ENCODE measurements at places on chromosomes 16 and 17. TPM values are rescaled to one million over a fixed set of nuclear protein-coding genes. Genes with fewer than 3 reads are reported as not detected.

- no peaks in the 10 kb centered on the region for H3K4me1 ChIP-seq
- DNase-seq, result no peak
- H3K27me3 ChIP-seq, result no peaks in the 10 kb centered on the region
- H3K27ac ChIP-seq, result no peak overlapping the region
These were observed 201.1 kb upstream of the CDH13 start for GRCh38 chr16:82425661-82426060.

GRCh38 chr17:71057938-71058337 lies 888.6 kb downstream of the KCNJ2 start:
- H3K27me3 ChIP-seq, result no peaks in the 10 kb centered on the region
- no peak overlapping the region for H3K27ac ChIP-seq
- H3K36me3 ChIP-seq, result no peaks in the 10 kb centered on the region
- no peak for DNase-seq
- no peak overlapping the region for H3K4me3 ChIP-seq
- no peaks in the 10 kb centered on the region for H3K4me1 ChIP-seq

OR1A1 gene
- not detected for total RNA-seq

DNA sequence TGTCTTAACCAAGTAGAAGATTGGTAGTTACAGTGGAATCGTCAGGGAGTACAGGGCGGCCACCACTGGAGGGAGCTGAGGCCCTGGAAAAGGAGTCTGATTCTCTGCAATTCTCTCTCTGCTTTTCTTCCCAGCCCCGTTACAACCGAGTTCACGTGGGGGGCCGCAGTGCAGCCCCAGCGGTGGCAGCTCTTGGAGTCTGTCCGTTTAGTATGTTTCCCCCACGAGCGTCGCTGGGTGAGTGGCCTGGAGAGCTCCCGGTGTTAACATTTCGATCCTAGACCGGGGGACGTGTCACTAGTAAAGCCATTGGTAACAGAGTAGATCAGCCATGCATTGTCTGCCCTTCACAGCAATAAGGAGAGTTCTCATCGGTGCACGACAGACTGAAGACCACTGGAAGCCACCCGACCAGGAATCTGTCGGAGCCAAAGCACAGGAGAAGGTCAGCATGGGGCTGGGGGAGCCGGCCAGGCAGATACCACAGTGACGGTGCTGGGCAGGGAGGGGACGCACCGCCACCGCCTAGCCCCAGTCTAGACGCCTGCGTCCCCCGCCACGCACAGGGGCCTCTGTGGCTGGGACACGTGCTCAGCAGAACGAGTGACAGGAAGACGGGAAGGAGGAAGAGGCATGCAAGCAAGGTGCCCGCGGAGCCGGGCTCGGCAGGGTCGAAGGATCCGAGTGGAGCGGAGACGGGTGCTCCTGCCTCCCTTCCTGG lies 15.7 kb downstream of the SLC16A3 start:
- DNase-seq, result no peak
- no peaks in the 10 kb centered on the region for H3K27me3 ChIP-seq
- H3K4me3 ChIP-seq, result no peak overlapping the region
- H3K4me1 ChIP-seq, result peaks cover 3% of the 10 kb centered on the region
- H3K36me3 ChIP-seq, result peaks cover 92% of the 10 kb centered on the region

DNA sequence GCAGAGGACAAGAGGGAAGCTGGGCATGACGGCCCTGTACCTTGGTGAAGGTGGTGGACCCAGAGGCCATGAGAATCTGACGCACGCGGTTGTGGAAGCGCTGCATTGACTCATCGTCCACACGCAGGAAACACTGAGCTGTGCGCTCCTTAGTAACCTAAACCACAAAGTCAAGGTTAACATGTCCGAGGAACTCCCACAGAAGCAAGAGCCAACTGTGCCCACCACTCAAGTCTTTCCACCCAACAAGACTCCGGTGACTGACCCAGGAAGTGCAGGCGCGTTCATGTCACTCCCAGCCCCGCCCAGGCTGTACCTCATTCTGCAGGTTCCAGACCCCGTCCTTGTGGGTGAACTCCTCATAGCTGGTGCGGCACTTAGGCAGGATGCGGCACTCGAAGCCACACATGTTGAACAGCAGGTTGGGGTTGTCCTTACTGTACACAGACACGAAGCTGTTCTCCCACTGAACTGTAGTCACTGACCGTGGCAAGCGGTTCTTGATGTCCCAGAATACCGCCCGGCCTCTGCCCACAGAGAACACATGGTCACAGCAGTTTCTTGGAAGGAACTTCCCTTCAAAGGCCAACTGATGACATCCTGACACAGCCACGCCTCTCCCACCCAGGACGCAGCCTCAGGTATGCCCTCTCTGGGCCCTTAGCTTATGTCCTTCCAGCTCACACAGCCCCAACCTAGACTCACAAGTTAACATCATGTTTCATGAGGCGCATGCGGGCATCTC lies 11.5 kb downstream of the PRPF8 start:
- H3K27ac ChIP-seq, result no peak overlapping the region
- no peak for DNase-seq
- peaks cover 84% of the 10 kb centered on the region for H3K36me3 ChIP-seq
- no peaks in the 10 kb centered on the region for H3K27me3 ChIP-seq
- no peak overlapping the region for H3K4me3 ChIP-seq

Measured in thymus (tissue), 14 donors.